ENCODE measurements at places on chromosomes 12 and 14.
A peak's percentile ranks its signal among the peaks of the same experiment; 100 is the strongest.

- peak; percentile 56 for DNase-seq
Measured at GRCh38 chr14:66070542-66071319, 415.4 kb upstream of the CCDC196 start.

DNA sequence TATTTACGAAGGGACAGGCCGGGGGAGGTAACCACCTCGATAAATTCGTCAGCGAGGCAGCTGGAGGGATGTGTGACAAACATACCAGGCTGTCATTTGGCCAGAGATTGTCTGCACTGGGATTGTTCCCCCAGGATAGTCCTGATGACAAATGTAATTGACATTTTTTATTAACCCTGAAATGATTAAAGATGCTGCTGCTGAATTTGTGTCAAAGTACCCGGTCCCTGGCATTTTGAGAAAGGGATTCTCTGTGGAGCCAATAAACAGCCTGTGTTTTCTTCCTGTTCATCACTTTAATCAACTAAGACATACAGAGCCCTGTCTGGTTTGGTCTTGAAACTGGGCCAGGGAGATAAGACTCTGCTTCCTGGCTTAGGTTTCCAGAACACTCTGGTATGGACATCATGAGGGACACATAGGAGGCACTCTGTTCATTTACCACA, 117.6 kb downstream of the SLC25A47 start:
- no peak for DNase-seq

DNA sequence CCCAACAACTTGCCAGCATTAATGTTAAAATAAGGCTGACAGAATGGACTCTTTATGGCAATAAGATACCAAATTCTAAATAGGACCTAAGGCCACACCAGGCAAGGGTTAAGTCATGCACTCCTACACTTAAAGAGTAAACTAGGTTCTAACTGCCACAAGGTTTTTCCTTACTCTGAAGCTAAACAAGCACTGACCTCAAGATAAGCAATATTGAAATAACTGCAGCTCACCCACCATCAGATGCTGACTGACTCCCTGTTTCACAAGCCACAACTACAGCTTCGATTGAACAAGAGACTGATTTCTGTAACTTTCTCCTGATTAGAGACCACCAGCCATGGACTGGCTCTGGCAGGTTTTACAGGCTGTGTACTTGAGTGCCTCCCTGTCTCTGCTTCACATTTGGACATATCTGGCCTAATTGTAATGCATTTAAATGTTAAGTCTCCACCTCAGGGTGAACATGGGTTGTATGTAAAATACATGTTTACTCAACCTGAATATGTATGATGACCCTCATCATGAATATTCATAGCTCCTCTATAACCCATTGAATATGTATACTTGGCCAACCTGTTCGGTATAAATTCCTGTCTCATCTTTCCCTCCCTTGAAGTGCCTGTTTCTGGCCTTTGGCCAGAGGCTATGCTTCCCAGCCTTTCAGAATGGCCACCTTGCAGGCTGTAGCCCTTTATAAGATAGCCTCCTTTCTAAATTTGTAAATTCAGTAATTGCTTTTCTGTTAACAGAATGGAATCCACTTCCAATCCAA, 70.5 kb upstream of the DAAM1 start:
- no peak for DNase-seq

GRCh38 chr12:132449565-132450417, 40.2 kb upstream of the FBRSL1 start:
- DNase-seq: no peak

DNA sequence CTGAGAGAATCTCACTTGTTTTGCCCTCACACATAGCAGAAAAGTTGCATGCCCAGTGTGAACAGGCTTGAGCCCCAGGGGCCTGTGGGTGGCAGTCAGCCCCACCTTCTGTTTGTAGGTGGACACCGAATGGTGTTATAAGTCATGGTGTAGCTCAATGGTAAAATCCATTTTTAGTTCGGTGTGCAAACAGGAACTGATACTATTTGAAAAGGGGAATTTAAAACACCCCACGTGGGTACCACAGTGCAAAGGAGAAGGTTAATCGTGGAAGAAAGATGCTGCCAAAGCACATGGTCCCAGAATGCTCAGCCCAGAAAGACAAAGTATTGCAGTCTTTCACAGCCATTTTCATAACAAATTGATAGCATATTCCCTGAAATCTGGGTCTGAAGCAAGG, 71.8 kb upstream of the GZMB start:
- no peak for DNase-seq

DNA sequence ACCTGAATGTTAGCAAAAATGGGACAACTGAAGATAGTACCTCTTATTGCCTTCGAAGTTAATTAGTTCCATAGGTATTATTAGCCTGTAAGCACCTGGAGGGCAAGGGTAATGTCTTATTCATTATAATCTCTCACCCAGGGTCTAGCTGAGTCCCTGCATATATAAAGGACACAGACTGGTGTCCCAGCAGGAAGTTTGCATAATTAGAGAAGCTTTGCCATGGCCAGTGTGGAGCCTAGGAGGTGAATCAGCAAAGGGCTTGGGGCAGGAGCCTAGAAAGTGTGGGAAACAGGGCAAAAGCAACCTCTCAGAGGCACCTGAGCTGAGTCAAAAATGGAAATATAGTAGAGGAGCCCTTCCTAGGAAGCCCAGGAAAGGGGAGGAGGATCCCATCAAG, 120.4 kb downstream of the NEDD1 start:
- no peak for DNase-seq

GRCh38 chr14:57875985-57876384, 10.1 kb upstream of the SLC35F4 start:
- DNase-seq: no peak

GRCh38 chr12:38384816-38385378, 68.3 kb downstream of the ALG10B start:
- no peak for DNase-seq

- DNase-seq: no peak
Measured at GRCh38 chr14:64082837-64083236, 211.3 kb downstream of the ESR2 start.

DNA sequence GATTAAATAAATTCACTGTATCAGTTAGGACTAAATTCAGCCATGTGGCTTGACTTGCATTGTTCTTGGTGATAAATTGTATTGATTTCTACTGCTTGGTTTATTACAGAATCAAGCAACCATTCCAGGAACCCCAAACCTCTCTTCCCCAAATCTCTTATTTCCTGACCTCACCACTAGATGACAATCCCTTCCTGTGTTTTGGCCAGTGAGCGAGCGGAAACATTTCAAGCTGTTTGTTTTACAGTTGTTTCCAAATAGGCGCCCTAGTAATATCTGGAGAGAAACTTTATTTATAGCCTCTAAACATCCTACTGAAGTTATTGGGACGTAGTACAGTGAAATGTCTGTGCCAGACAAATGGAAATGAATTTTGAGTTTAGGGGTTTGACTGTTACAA, 161.1 kb downstream of the SNAPC1 start:
- DNase-seq: no peak

DNA sequence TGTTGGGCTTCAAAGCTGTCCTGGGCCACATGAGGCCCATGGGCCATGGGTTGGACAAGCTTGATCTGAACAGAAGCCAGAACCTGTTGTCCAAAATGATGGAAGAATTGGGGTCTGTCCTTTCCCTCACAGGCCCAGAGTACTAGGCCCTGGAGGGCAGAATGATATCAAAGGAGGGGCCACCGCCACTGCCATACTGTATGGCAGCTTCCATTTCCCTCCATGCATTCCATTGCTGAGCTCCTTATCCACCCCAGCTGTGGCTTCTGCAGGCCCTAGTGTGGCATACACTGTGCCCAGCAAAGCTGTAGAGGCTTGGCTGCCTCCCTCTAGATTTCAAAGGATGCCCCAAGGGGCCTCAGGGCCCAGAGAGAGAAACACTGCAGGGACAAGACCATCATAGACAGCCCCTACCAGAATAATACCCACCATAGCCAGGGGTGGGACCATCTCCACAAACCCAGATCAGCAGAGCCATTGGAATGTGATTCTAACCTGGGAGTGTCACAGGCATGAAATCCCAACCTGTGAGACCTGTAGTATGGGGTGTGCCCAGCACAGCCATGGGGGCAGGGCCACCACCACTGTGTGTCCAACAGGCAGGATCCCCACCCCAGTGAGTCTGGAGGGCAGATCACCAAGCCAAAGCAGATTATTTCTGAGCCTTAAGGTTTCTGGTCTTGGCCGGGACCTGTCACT, 61.4 kb upstream of the BEGAIN start:
- DNase-seq: no peak

- DNase-seq: no peak
Measured at GRCh38 chr14:63564318-63564717, 21.1 kb upstream of the PPP2R5E start.

DNA sequence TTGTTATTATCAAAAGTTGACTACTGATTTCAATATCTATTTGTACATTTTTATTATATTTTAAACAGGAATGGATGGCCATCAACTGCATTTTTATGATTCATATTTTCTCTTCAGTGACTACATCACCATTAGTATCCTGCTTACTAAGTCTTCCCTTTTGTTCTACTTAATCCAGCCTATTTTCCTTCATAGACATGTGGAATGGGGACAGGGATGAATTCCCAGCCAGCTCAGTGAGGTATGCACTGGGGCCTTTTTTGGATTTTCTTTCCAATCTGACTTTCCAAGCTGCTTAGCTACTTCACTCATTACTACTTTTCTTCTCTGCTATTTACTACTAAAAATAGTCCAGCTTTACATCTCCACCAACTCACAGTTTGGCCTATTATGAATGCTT, 38.4 kb downstream of the AKAP6 start:
- no peak for DNase-seq

GRCh38 chr14:74211945-74212580, 27.2 kb upstream of the VSX2 start:
- no peak for DNase-seq

- DNase-seq: no peak
Measured at GRCh38 chr14:47276931-47277330, 398.5 kb downstream of the MDGA2 start.

- no peak for DNase-seq
Measured at GRCh38 chr12:101670007-101670671, 27.3 kb upstream of the CHPT1 start.

DNA sequence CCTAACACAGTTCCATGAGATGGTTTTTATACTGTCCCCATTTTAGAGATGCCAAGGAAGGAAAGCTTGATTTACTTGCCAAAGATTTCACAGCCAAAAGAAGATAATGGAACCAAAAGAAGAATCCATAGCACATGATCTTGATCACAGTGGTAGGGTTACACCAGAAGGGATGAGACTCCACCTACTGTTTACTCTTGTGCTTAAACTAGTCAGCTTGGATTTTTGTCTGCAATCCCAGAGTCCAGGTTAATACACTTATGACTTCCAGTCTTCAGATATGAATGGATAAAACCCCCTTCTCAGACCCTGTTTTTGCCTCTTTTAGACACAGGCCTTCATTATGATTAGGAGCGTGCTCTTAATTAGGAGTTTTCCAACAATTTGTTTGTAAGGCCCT, 454.2 kb downstream of the AEBP2 start:
- DNase-seq: no peak

DNA sequence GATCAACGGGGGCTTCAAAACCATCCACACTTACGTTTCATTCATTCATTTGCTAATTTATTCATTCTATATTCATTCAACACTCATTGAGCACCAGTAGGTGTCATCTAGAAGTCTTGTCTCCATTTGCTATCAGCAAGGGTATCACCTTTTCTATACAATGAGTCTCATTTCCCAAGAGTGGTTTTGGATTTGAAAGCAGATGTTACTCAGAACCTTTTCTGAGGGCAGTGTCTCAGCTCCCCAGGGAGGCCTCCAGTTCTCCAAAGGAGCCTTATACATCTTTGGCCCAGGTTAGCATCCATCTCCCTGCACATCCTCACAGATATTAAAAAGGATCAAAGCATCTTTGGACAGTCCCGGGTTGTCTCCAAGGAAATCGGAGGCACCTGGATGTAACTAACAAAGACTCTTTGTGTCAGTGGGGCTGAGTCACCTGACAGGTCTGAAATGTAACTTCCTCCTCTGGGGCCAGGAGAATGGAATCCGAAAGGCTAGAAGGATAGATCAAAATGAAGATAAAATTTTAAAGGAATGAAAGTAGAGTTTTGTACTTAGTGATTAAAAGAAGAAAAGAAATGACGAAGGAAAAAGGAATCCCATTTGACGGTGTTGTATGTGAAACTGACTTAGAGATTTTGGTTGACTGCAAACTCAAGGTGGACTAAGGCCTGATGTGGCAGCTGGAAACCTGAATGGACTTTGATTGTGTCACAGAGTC, 103.0 kb downstream of the VCPKMT start:
- DNase-seq: no peak

DNA sequence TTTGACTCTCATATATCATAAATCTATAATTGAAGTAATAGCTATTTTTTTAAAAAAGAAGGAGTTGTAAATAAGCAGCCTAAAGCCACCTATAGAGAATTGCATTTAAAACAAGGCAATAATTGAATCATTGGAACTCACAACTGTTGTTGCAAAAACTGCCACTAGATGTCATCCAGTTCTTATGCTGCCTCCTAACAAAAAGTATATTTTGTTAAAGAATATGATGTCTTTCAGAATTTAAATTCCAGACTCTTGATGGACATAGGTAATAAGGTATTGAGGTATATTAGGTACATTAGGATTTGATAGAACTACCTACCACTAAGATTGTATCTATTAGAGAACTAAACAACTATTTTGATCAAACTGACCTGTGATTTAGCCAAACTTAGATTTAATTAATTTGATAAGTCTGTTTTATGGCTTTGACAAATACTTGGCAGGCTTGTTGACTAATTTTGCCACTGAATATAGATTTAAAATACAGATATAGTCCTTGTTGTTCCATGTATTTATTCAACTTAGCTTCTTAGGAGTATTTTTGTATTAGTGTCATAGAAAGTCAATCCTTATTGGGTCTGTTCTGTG, 401.4 kb downstream of the RPL10L start:
- DNase-seq: no peak

DNA sequence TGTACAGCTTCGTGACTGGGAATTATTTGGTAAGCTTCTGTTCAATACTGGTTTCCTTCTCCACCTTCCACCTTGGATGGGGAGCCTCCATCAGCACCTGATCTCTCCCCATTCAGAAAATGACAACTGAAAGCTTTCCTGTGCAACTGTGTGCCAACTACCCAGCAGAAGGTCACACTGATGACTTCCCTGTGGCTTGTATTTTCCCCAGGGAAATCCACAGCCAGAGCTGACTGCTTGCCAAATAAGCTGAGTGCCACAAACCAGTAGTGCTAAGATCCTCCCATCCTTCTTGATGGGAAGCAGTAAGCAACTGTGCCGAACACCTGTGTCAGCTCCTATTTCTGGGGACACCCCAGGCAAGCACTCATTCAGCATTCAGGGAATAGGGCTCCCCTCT, 257.2 kb upstream of the SOX5 start:
- no peak for DNase-seq

- DNase-seq: no peak
Measured at GRCh38 chr12:98401427-98401826, 114.0 kb upstream of the TMPO start.

GRCh38 chr12:65015850-65016249, 105.3 kb downstream of the WIF1 start:
- DNase-seq: no peak

- no peak for DNase-seq
Measured at GRCh38 chr14:68328509-68328908, 464.4 kb downstream of the ZFP36L1 start.

DNA sequence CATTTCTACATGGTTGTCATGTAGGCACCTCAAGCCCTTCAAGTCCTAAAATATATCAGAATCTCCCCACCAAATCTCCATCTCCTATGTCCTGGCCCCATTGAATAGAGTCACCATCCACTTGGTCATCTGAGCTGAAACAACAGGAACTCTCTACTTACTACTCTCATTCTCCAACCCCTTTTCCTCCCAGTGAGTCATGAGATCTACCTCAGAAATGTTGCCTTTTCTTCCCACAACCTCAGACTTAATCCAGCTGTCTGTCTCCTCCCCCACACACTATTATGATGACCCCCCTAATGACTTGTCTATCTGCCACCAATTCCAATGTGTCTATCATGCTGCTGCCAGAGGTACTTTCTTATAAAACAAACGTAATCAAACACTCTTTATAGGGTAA, 72.3 kb upstream of the TMEM263 start:
- no peak for DNase-seq
